ENCODE measurements at places on chromosomes 16 and 17.

- DNase-seq, result no peak
Observed at GRCh38 chr16:28591355-28591754, 5.5 kb downstream of the SULT1A2 start.

DNA sequence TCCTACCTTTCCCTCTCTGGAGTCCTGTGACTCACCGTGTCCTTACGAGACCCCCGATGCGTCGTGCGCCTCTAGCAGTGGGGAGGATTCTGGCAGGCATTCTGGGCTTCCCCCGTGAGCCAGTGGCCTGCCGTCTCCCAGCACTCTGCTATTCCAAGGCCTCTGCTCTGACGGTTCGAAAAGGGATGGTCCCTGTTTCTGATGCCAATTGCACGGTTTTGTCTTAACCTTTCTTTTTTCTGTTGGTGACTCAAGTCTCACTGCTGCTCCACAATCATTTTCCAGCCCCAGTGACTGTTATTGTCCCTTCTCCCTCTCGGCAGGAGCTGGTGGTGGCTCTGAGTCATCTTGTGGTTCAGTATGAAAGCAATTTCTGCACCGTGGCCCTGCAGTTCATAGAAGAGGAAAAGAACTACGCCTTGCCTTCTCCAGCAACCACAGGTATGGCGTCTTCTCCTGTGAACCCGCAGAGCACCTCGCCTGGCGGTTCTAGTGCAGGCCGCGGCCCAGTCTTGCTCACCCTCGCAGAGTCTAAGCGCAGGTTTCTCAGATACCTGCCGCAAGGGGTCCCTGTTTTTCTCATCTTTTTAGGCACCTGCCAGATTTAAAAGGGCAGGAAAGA, 100.1 kb upstream of the CHMP6 start:
- peak; percentile 64 for DNase-seq

- no peak for DNase-seq
Observed at GRCh38 chr17:50893183-50893993, 27.2 kb upstream of the TOB1 start.

GRCh38 chr17:19502517-19502916, 31.1 kb upstream of the SLC47A1 start:
- DNase-seq, result no peak

GRCh38 chr16:3457434-3458252, 14.2 kb downstream of the NAA60 start:
- DNase-seq, result peak; percentile 90

DNA sequence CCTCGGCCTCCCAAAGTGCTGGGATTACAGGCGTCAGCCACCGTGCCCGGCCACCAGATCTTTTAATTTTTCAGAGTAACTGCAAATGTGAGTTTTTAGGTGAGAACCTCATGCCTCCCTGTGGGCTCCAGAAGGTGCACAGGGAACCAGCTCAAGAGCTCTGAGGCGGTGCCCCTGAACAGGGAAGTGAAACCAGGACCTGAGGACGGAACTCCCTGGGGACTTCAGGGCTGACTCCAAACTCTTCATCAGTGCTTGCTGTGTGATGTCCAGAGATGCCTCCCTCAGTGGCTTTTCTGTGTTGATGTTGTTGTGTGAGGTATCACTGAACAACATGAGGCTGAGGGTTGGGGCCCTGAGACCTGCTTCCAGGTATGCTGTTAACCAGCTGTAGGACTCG, 23.8 kb downstream of the SLC12A3 start:
- no peak for DNase-seq

- DNase-seq, result peak; percentile 57
Observed at GRCh38 chr16:720990-721764, at the start of gene ANTKMT. ANTKMT (plus strand) TSS chr16:721146; CDS start chr16:721275, 129 bp downstream.

DNA sequence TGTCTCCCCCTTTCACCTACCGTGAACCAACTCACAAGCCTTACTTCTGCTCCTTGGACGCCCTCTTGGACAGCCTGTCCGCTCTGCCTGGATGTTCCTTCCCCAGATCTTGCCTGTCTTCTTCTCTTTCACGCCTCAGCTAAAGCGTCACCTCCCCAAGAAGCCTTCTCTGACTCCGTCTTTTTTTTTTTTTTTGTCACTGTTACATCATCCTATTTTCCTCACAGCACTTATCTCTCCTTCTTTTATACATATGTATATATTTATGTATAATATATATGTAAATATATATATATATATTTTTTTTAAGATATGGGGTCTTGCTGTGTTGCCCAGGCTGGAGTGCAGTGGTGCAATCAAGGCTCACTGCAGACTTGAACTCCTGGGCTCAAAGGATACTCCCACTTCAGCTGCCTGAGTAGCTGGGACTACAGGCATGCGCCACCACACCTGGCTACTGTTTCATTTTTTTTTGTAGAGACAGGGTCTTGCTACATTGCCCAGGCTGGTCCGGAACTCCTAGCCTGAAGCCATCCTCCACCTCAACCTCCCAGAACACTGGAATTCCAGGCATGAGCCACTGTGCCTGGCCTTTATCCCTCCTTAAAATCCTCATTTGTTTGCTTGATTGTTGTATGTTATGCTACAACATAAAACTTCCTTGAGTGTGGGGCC, 16.5 kb upstream of the AKTIP start:
- DNase-seq, result no peak

DNA sequence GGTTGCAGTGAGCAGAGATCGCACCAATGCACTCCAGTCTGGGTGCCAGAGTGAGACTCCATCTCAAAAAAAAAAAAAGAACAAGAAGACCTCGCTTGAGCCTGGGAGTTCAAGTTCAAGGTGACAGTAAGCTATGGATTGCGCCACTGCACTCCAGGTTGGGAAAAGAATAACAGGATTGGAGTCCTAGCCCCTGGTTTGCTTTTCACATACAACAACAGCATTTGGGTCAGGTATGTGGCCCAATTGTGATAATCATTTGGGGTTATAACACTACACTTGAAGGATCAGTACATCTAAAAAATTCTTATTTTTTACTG, 3.4 kb upstream of the SEPHS2 start:
- no peak for DNase-seq

- no peak for DNase-seq
Observed at GRCh38 chr17:28053725-28054124, 11.2 kb downstream of the NLK start.

- DNase-seq, result peak; percentile 82
Observed at GRCh38 chr17:17356149-17356930, 53.2 kb downstream of the NT5M start.

- no peak for DNase-seq
Observed at GRCh38 chr16:30149250-30149930, 26.4 kb upstream of the MAPK3 start.

GRCh38 chr17:35257208-35257659, 14.4 kb downstream of the SLFN5 start:
- no peak for DNase-seq

DNA sequence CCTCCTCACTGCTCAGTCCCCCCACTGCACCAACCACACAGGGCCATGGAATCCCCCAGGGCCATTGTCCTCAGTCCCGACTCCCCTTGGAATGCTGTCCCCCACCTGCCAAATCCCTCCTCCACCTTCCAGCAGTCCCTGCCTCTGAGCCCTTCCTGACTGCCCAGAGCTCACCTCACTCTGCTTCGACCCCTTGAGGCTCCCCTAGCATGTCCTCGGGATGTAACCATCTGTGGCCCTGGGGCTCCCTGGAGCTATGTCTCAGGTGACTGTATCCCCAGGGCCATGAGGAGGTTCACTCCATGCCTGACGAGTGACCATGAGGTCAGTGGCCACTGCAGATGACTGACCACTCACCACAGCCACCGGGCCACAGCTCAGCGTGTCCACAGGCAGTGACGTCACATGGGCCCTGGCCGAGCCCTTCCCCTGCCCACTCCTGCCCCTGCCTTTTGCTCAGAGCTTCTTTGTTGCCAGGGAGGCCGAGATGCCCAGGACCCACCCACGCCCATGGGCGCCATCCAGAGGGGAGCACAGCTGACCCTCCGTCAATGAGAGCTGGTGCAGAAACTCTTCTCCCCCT, 7.7 kb upstream of the PIEZO1 start:
- no peak for DNase-seq
